ENCODE measurements at places on chromosomes 3 and 15.

DNA sequence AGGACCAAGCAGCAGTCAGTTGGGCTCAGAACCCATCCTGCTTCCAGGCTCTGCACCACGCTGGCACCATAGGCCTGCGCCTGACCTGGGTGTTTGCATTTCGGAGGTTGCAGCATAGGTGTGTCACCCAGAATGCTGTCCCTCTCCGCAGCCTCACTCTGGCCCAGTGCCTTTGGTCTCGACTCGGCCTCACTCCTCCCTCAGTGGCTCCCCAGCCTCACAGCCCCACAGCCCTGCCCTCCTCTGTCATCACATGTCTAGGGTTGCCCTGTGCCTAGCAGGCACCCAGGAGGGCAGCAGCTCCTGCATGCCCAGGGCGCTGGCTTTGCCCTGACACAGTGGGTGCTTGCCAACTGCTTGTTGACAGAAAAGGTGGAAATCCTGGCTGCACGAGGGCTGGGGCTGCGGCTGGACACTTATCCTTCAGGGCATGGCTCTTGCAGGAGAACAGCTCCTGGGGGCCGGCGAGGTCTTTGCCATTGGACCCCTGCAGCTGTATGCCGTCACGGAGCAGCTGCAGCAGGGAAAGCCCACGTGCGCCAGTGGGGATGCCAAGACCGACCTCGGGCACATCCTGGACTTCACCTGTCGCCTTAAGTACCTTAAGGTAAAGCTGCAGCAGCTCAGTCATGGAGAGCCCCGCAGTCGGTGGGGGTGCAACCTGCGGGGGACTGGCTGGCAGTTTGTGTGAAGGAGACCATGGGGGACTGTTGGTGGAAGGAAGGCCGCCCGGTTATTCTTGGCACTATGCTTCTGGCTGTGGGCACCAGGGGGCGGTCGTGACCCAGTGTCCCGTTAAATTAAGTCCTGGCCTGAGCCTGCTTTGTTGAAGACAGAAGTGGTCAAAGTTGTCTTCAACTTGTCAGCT lies 16.2 kb downstream of the NISCH start:
- DNase-seq: no peak

DNA sequence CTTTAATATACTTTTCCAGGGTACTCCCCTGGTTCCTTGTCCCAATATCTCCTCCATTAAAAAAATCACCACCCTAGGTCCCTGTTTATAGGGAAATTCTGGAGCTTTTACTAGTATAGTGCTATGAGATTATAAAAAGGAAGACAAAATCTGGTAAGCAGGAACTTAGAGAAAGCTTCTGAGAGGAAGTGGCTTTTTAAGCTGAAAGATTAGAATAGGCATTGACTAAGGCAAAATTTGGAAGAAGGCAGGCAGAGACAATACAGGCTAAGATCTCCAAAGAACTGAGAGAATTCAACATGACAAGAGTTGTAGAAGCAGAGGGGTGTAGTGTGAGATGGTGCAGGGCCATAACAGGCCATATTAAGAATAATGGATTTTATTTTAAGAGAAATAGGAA lies 25.8 kb downstream of the SGO1 start:
- DNase-seq: no peak

DNA sequence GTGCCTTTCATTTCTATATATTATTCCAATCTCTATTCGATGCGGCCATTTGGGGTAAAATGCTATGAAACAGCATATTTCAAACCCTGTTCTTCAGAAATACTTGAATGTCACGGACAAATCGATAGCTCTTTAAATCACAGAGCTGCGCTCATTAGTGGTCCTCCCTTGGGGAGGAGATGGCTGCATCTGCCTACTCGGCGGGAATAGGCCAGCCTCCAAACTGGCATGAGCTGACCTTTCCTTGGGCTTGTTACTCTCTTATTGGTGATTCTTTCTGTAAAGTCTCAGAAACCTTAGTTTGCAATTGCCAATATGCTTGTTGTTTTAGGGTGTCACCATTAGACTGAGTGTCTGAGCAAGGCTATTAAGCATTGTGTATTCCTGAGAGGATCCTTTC lies 120.9 kb downstream of the BDH1 start:
- no peak for DNase-seq

DNA sequence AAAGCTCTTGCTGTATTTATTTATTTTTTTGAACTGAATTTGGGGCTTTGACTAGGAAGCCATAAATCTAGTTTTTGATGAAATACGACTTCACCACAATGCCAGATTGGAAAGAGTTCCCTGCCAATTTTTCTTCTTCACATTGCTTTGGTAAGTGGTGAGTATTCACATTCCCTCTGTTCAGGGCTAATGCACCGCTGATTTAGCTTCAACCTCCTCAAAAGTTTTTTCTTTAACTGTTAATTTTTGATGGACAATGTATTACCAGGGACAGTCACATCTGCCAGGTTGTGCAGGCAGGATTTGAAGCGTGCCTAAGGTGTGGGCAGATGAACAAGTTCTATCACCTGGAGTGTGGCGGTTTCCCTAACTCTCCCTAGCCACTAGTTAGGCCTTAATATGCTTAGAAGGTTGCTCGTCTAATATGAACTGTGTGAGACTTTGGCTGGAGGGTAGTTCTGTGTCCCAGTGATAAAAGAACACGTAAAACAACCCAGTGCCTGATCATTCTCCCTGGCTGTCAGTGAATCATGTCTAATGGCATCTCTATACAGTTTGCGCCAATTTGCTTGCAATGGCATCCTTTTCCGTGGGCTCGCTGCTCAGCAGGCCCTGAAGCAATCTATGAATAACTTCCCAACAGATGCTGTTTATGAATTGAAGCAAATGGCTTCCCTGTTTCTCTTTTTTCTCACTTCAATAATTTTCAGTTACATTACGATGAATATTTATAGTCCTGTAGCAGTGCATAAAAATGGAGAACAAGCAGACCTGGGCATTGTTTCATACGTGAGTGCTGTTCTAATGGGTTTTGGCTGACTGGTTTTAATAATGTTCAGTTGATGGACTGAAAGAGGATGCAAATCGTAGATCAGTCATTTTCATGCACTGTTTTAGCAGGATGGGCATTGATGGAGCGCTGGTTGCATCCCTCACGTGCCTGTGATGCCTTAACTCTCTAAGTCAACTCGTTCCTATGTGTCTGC lies 243.2 kb upstream of the SUCLG2 start:
- DNase-seq: no peak

- DNase-seq: no peak
Observed at GRCh38 chr3:61847784-61848462, 286.6 kb downstream of the PTPRG start.

- DNase-seq: no peak
Observed at GRCh38 chr3:170222647-170223541, 670 bp downstream of the PRKCI start.

- DNase-seq: no peak
Observed at GRCh38 chr3:10023587-10024310, 2.5 kb upstream of the FANCD2 start.

- DNase-seq: no peak
Observed at GRCh38 chr3:33868309-33868708, 69.9 kb downstream of the PDCD6IP start.

DNA sequence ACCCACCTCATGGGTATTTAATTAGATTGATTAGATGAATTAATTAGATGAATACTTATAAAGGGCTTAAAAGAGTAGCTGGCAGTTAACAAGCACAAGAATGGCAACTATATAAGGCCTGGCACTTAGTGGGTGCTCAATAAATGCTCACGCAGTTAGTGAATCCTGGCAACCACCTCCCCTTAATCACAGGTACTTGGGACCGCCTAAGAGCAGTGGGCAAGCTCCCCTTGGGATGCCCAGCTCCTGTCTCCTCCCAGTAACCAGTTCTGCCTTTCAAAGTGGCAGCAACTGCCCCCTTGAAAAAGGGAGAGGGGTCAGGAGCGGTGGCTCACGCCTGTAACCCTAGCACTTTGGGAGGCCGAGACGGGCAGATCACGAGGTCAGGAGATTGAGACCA lies 4.6 kb downstream of the LYZL4 start:
- DNase-seq: no peak

GRCh38 chr3:62703451-62704167 lies 171.6 kb downstream of the CADPS start:
- DNase-seq: no peak

GRCh38 chr3:70112751-70113150 lies 113.2 kb downstream of the SAMMSON start:
- DNase-seq: peak; percentile 13

GRCh38 chr15:58696738-58697137 lies 52.8 kb downstream of the ADAM10 start:
- no peak for DNase-seq

- DNase-seq: no peak
Observed at GRCh38 chr3:27428446-27428845, 55.7 kb downstream of the SLC4A7 start.

DNA sequence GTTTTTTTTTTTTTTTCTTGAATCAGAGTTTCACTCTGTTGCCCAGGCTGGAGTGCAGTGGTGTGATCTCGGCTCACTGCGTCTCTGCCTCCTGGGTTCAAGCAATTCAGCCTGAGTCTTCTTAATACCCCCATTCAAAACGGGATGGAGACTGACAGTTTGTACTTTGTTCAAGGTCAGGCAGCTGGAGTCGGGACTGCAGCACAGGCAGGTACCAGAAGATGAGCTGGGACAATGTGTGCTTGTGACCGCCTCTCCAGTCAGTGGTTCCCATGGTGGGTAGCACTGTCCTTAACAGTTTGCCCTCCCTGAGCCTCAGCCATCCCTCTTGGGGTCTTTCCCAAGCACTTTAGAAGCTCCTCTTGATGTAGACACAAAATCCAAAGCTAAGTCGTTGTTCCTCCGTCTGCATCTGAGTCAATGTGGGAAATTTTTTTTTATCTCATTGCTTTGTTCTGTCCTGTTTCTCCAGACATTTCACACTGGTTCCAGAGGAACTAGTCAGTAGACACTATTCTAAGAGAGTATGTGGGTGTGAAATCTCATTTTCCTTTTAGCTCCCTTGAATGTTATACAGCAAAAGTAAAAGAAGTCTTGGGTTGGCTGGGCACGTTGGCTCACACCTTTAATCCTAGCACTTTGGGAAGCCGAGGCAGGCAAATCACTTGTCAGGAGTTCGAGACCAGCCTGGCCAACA lies 5.3 kb upstream of the TTLL13 start:
- no peak for DNase-seq

DNA sequence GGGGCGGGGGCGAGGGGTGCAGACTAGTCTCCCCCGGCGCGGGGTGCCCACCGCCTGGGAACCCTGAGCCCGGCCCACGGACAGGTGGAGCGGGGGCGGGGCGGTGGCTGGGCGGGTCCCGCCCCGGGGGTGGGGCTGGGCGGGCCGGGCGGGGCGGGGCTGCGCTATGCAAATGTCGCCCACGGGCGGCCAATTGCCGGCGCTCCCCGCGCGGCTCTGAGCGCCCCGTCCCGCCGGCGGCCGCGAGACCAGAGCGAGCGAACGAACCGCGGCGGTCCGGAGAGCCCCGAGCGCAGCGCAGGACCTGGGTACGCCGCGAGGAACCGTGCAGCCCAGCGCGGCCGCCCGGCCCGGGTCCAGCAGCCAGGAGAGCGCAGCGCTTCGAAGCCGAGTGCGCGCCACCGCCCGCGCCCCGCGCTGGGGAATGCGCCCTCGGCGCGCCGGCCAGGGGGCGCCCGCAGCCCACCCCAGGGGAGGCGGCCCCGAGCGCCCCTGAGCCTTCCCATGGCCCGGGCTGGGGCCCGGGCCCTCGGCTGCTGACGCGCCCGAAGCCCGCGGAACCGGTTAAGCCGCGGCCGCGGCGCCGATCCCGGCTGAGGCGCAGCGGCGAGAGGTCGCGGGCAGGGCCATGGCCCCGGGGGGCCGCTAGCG lies at the start of gene SEMA3F:
Gene SEMA3F (plus strand): TSS at position 485 of the 651 bp plus-strand sequence. CDS start 4,299 bp downstream, outside the sequence.
- no peak for DNase-seq

- no peak for DNase-seq
Observed at GRCh38 chr3:95758707-95759106, 1055.7 kb upstream of the EPHA6 start.

DNA sequence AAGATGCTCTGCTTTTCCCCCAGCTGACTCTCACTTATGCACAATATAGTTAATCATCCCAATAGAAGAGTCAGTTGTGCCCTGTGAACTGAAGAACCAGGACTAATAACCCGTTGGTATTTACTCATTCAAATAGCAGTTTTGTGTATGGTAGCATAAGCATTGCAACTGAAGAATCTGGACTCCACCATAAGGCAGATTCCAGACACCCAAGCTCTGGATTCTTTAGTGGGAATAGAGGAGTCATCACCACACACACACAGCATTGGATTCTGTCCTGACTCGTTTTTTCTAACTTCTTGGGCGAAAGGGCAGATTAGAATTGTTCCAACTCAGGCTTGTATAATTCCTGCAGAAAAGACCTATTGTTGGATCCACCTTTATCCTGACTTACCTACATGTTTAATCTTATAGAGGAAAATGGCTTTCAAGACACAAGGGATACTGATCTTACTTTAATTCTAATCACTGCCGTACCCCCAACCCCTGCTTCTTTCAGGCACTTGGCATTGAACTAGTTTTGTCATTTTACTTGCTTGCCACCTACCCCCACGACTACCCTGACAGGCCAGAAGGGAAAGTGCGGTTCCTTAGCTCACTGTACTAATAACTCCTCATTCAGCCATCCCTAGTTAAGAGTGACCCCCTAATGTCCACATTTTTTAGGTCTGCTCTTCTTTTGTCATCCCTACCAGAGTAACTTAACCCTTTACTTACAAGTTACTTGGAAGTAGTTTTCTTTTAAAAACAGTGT lies 42.3 kb downstream of the NKIRAS1 start:
- no peak for DNase-seq

DNA sequence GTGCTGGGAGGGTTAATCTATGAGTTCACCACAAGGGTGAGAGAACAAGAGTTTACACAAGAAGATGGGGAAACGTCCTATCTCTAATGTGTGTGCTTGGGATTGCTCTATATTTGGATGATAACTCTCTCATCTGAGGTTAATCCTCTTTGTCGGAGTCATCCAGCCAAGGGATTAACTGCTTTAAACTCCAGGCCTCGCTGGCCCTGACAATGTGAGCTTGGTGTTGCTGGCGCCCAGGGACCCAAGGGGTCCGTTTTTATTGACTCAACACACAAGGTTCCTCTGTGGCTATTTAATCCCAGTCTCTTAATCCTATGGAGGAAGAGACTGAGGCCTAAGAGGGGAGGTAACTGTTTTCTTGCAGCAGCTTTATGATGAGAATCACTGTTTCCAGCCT lies 14.2 kb downstream of the SV2B start:
- DNase-seq: no peak

- no peak for DNase-seq
Observed at GRCh38 chr3:156689608-156690007, 15.2 kb downstream of the TIPARP start.

DNA sequence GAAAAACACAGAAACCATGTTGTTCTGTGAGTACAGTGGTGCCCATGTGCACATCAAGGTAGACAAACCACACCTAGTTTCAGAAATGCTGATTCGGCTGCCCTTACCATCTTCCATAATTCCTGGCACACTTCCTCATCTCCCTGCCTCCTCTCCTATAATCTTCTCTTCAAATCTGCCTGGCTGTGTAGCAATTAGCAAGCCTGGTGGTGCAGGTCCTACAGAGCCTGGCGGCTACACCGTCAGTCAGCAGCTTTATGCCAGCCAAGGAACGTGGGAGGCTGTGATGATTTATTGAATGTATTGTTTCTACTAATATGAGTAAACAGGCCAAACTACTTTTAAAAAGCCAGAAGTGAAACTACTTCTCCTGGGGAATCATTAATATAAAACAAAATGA lies 106.8 kb downstream of the SEMA6D start:
- no peak for DNase-seq
